ENCODE measurements at places on chromosomes 12 and 14.

DNA sequence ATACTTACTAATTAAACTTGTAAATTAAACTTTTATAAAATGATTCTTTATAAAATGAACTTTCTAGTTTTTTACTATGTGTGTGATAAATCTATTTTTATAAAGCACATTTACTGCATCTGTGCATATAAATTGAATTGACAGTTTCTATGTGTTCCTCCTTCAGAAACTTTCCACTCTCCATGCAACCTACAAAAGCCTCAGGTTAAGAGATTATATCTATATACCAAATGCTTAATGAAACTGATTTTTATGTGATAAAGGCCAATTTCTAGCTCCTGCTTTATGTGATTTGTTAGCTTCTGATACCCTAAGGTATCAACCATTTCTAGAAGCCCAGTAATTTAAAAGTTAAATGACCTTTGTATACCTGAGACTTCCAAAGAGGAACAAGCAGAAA, 174.0 kb downstream of the SRGAP1 start:
- DNase-seq = no peak

GRCh38 chr14:35121026-35121886, 534 bp downstream of the PPP2R3C start:
- DNase-seq = no peak

GRCh38 chr12:16939871-16940306, 333.9 kb upstream of the LMO3 start:
- DNase-seq = no peak

GRCh38 chr14:104393199-104393897, 186.2 kb upstream of the C14orf180 start:
- DNase-seq = no peak

DNA sequence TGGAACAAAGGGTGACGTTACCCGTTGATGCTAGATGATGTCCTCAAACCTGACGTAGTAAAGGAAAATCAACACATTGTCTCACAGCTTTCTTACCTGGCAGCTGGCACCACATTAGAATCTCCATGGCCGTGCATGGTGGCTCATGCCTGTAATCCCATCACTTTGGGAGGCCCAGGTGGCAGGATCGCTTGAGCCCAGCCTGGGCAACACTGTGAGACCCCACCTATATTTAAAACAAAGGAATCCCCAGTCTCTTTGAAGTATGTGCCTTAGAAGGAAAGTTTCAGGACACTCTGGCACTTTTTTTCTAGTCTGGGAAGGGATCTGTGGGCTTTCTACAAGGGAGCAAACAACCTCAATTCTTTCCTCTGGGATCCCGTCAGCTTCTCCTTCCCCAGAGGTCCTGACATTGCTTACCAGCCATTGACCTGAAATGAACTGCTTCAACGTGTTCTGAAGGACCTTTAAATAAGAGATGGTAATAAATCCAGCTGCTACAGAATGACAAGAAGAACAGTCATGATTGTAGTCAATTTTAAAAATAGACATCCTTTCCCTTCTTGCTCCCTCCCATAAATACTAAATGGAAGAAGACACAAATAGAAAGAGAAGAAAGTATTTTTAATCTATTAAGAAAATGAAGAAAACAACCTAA, 33.7 kb upstream of the TTC7B start:
- no peak for DNase-seq

All from activated naive CD4-positive, alpha-beta T cell treated with anti-CD3 and anti-CD28 coated beads, Interleukin-2, amount 50 U/mL, for 16 hours (primary cell).